ENCODE measurements at places on chromosomes 1 and 21.

DNA sequence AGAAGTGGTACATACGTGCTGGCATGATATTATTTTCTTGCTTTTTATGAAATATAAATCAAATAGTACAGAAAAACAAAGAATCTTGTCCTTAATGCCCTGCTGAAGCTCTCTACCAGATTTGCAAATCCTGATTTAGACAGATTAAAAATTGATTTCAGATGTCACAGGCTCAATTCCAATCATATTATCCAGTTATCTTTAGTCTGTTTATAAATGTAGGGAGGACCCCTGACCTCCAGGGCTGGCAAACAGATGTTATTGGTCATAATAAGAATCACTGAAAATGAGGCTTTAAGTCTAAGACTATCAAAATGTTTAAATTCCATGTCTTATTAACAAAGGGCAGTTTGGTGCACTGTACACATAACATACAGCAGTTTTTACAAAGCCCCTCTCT lies 62.1 kb downstream of the TP53BP2 start:
- DNase-seq, result no peak

DNA sequence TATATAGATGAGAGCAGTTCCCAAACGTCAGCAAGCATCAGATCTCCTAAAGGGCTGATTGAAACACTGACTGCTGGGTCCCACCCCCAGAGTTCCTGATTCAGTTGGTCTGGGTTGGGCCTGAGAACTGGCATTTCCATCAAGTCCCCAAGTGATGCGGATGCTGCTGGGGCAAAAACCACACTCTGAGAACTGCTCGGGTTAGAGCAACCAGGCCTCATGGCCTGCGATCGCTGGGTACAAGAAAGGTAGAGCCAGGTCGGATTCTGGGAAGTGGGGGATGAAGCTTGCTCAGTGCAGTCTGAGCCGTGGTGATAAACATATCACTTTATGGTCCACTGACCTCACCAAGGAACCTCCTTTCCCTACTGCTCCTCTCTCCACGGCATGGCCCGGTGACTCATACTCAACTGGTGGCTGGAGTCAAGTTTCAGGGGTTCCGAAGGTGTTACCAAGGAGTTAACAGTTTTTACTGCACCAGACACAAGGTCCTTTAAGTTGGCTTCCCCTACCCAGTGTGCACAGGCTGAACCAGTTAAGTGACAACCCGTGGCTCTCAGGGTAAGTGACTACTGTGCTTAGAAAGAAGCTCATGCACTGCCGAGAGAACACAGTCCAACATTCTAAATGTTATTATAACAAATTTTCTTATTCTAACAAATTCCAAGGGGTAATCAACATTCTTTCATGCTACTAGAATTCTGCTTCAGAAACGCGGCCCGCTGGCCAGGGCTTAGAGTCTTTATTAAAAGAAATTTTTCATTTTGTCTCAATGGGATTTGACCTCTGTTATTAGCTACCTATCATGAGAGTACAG lies 153.5 kb downstream of the TGFBR3 start:
- DNase-seq, result no peak

DNA sequence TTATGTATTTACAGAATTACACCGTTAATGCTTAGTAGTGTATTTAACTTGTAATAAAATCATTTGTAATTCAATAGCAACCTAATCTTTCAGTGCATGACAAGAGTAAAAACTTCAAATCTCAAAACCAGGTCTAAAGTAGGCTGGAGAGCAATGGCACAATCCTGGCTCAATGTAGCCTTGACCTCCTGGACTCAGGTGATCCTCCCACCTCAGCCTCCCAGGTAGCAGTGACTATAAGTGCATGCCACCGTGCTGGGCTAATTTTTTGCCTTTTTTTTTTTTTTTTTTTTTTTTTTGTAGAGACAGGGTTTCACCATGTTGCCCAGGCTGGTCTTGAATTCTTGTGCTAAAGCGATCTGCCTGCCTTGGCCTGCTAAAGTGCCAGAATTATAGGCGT lies 11.3 kb downstream of the IPP start:
- no peak for DNase-seq

DNA sequence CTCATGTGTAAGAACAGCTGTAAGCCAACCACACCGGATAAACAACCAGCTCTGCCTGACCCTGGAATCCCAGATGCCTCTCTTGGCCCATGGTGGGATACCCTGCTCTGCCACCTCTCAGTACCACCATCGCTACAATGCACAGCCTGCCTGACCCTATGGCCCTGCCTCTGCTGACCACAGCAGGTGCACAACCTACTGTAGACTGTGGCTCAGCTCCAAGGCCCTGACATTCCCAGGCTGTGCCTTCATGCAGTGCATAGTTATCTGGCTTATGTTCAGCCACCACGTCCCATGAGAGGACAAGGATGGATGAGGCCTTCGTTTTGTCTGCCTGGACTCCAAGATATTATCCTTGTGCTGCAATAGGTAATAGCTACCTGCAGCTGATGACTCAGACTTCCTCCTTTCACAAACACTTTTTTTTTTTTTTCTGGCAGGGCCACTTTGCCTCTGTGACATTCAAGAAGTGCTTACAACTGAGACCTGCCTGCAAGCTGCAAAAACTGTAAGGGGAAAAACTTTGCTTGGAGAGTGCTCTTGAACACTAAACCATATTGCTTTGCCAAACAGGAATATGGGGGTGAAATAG lies 177.7 kb downstream of the URB2 start:
- DNase-seq, result no peak

DNA sequence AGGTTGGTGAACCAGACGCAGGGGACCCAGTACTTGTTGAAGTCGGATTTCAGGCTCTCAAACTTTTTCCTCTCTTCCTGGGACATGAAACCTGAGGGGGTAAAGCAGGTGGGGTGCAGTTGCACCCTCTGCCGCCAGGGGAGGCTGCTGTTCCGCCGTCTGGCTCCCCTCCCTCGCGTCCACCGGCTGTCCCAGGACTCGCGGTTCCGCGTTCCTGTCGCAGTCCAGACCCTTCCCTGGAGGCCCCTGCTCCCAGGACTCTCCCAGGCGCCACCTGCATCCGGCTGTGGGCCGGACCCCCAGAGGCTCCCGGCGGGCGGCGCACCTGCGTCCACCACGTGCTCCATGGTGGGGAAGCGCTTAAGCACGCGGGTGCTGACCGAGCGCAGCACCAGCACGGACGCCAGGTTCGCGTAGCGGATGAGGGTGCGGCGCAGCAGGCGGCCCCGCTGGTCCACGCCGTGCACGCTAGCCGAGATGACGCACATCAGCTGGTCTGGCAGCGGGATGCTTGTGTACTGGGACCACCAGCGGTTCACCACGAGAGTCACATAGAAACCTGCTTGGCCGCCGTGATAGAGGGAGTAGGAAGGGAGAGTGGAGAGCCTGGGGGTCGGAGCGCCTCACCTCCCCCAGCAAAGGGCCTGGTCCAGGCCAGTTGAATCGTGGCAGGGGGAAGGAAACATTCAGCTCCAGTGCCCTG lies 1.7 kb downstream of the BEST4 start:
- DNase-seq, result no peak

GRCh38 chr1:28035420-28035819 lies 53.0 kb downstream of the EYA3 start:
- no peak for DNase-seq

DNA sequence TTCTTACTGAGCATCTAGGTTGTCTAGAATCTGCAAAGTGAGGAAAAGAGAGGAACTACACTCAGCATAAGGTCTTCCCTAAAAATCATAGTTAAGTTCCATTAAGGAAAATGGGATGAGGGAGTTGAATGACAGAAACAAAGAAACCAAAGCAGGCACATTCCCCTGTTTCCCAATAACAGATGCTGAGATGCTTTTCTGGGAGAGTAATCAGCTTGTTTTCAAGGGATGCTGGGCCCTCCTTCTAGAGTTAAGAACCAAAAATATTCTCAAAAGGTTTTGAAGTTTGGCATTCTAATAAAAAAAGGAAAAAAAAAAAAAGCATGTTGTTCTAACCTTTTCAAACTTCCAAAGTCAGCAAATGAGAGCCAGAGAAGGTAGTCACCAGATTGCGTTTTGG lies 105.2 kb upstream of the ZNF648 start:
- DNase-seq, result no peak

GRCh38 chr1:182784556-182785171 lies 4.9 kb upstream of the NPL start:
- no peak for DNase-seq

- no peak for DNase-seq
Observed at GRCh38 chr1:223845037-223845809, 524 bp downstream of the TP53BP2 start.

DNA sequence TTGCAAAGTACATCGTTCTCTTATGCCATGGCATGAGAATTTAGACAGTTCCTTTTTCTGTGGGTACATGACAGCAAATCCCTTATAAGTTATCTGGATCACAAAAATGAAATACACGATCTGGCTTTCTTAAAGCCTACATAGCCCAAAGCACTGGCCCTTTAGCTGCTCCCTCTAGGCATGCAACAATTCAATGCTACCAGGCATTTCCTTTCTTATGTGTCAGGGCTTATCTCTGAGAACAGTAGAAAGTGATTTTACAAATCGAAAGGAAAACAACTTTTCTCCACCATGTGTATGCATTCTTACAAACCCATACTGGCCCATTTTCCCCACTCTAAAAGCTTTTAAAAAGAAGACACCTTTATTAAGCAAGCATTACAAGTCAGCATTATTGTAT lies 139.7 kb downstream of the GRIK1 start:
- no peak for DNase-seq

DNA sequence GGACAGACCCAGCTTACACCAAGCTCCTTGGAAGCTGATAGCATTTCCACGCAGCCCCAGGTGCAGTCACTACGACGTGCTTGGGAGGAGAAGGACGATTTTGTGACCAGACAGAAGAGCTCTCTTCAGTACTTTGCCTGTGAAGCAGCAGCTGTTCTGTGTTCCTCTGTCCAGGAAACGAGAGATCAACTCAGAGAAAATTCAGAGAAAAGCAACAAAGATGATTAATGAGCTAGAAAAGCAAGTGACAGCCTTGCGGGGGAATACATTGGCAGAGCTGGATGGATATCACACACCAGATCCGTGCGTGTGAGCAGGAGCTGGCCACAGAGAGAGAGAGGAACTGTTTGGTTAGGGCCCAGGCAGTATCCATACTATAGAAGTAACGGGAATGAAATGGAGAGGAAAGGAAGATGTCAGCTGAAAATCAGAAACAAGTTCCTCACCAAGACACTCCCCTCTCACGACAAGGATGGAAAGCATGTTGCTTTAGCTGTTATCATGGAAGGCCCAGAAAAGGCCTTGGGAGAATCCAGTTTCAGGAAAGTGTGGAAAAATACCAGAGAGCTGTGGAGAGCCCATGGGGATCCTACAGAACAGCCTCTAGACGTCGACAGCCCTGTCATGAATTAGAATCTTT lies 106.2 kb downstream of the TOMM20 start:
- no peak for DNase-seq

- DNase-seq, result no peak
Observed at GRCh38 chr1:179264507-179264906, 29.1 kb upstream of the SOAT1 start.

DNA sequence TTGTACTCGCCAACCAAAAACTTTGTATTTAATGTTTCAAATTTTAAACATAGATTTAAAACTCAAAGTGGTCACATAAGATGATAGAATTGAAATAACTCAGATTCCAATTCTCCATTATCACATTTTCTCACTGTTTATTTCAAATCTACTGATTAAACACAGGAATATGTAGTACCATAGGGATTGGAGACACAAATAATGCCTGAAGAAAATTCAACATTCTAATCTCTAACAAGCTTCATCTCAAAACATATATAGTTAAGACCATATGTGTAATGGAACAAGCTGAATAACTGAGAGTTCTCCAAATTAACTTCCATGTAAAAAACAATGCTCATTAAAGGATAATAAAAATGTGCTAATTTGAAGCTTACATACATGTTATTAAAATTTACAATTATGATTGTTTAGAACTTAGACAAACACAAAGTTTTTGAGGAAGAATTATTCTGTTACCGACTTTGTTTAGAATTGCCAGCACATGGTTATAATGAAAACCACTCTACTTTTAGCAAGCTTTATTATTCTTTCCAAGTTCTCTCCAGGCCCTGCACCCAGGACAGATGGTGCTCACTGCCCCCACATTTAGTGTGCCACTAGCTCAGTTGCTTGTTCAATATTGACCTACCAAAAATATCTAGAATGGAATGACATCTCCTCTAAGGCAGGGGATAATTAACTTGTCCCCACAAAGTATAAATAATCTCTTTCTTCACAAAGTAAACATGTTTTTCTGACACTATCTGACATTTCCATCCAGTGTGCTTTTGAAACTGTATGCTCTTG lies 467.2 kb downstream of the TTLL7 start:
- no peak for DNase-seq
